ENCODE measurements at places on chromosomes 6 and 20.

DNA sequence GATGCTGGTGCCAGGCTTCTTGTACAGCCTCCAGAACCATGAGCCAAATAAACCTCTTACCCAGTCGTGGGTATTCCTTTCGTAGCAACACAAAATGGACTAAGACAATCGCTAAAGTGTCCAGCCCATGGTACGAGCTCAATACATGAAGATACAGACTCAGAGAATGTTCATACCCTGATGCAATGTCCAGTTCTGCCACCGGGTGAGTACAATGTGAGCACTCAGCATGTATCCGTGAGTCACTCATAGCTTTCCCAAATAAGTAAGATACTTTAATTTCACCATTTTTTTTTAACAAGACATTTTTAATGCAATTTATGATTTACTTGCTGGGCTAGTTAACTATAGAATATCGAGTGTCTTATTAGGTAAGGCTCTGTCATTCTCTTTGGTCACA, 26.7 kb upstream of the PDE10A start:
- no peak for DNase-seq

DNA sequence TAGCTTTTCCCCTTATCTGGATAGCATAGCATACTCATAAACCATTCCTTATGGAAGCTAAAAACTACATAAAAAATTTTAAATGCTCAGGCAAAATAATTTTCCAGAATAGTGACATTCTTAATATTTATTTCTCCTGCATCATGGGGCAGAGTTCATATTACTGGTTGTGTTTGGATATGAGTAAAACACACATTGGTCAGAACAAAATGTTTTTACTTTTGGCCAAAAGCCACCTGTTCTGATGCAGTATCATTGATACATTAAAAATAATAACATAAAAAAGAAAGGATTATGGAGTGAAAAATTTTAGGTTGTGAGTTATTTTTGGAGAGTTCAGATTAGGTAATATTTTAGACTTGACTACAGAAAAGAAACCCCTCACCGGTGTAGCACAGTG, 33.6 kb downstream of the TRAM2 start:
- DNase-seq: no peak

GRCh38 chr6:130947464-130947863, 115.6 kb downstream of the EPB41L2 start:
- no peak for DNase-seq

DNA sequence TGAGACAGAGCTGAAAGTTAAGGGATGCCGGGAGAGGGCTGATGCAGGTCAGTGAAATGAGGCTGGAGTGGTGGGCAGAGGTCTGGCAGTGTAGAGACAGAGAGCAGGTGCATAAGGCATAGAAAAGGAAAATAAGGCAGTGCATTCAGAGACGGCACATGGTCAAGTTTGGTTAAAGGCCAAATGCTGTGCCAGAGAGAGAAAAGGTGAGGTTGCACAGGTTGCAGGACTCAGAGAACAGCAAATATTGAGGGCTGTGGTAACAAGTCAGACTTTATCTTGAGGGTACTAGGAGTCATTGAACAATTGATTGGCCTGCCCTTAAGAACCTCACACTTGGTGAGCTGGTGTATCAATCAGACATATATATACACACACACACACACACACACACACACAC, 102.9 kb upstream of the TSHZ2 start:
- DNase-seq: no peak

- DNase-seq: no peak
Measured at GRCh38 chr6:75621846-75622245, 20.2 kb downstream of the SENP6 start.

DNA sequence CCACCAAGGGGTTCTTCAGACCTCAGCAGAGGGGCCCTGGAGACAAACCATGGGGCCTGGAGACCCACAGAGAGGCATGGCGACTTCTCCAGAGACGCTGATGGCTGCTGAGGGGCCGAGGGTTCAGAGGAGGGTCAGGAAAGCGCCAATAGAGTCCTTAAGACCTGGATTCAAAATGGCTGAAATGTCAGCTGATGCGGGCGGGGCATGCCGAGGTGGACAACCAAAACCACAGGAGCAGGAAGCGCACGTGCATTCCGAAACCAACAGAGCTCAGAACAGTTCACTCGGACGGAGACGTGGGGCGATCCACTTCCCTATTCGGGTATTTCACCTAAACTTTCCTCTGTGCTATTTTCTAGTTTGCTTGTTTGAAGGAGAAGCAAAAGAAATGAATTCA, 99.9 kb upstream of the RIN2 start:
- no peak for DNase-seq

- DNase-seq: no peak
Measured at GRCh38 chr20:60268491-60268890, 310.3 kb downstream of the CDH26 start.

GRCh38 chr20:63441136-63442099, 31.0 kb downstream of the KCNQ2 start:
- no peak for DNase-seq

DNA sequence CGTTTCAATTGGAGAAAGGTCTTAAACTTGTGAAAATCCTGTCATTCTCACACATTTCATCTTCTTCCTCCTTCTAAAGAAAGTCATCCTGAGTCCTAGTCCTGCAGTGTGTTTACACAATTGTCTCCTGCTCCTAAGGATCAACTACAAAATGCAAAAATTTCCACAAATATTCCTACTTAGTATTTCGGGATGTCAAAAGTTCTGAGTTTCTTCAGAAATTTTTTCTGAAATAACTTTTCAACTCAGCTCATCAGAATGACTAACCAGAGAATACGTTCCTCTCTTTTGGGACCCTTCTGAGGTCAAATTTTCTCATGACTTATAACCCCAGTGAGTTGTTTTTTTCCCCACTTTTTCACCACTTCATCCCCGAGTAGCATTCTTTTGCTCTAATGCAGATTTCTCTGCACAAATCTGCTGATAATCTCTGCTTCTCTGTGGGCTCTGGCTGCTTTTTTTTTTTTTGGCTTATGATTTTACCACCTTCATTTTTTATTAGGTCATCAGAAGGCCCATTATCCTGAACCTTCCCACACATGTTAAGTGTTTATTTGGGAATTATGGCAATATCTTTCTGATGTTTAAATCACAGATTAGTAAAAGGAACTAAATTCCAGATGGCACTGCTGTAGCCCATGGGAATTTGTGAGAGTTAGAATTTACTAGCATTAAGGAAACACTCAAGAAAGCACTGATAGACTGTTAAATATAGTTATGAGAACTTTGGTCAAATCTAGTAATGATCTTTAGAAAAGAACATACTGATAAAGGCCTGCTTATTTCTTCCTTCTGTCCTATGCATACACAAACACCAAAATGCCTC, 41.4 kb downstream of the MAP3K5 start:
- no peak for DNase-seq

- no peak for DNase-seq
Measured at GRCh38 chr20:17023806-17024205, 203.0 kb upstream of the PCSK2 start.

GRCh38 chr6:35844290-35844689, 39.1 kb downstream of the LHFPL5 start:
- no peak for DNase-seq
